ENCODE measurements at places on chromosomes 2 and 18. TPM values are rescaled to one million over a fixed set of nuclear protein-coding genes. Genes with fewer than 3 reads are reported as not detected.

- no peak for DNase-seq
Measured at GRCh38 chr2:57884281-57884680, 162.3 kb upstream of the VRK2 start.

DNA sequence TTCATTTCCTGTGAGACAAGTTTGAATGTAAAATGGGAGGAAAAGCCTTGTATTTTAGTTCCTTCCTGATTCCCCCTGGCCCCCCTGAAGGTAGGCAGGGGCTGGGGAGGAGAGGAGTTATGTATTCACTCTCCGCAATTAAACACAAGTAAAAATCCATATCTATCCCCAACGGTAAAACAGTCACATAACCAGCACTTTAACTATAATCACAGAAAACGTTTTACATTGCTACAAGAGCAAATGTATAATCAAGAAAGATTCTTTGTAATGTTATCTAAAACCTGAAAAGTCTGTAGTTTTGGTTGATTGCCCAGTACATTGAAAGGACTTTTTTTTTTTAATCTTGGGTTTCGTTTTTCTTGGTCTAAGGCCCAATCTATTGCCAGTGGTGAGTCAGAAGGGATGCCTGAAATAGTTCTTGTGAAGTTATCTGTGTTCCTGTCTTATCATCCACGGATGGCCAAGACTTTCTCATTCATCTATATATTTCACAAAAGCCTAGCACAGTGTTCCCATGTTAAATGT, 34.5 kb upstream of the CCNYL1 start:
- peak; percentile 26 for DNase-seq

- no peak for DNase-seq
Measured at GRCh38 chr2:59677158-59677557, 876.3 kb downstream of the BCL11A start.

IL18RAP gene
- total RNA-seq, result not detected

DNA sequence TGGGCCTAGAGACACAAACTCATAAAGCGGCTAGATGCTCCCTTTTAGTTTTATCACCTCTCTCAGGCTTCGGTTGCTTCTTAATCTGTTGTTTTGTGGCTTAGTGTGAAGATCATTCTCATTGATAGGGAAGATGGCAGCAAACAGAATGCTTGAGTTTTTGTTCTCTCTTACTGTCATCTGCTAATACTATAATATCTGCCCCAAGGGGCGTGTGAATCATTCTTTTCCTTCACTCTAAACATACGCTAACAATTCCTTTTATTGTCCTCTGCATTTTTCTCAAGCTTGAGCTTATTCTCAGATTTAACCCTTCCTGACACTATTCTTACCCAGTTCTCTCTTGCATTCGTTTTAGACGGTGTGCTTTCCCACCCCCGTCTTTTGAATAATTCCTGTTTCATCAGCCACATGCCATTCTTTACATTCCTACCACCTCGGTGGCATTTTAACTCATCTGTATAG, 323.9 kb upstream of the NRP2 start:
- no peak for DNase-seq

- DNase-seq, result no peak
Measured at GRCh38 chr2:72990695-72991438, 73.5 kb downstream of the EMX1 start.

- DNase-seq, result peak; percentile 86
Measured at GRCh38 chr2:218387369-218388194, 5.5 kb downstream of the SLC11A1 start.

REEP1 gene
- 0.14 TPM for total RNA-seq

TUBA3E gene
- not detected for total RNA-seq

SPEG gene
- 0.18 TPM for total RNA-seq

DNA sequence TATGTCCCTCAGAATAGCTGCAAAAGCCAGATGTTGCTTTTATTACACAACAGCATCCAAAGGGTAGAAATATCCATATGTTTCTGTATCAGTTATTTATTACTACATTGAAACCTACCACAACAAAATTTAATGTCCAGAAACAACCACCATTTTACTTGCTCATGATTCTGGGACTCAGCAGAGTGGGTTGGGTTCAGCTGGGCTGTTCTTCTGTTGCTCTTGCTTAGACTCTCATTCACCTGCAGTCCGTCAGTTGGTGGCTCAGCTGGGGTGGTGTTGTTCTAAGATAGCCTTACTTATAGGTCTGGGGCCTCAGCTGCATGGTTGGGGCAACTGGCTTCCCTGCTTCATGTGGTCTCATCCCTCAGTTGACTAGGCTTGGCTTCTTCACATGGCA, 21.7 kb downstream of the AQP4 start:
- DNase-seq, result no peak

DNA sequence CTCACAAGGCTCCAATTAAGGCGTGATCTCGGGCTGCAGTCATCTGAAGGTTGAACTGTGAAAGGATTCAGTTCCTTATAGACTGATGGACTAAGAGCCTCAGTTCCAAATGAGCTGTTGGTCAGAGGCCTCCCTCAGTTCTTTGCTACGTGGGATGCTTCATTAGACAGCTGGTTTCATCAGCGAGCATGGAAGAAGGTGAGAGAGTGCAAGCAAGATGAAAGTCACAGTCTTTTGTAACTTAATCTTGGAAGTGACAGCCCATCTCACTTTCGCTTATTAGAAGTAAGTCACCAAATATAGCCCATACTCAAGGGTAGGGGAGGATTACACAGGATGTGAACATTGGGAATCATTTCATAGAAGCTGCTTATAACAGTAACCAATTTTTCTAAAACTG, 26.8 kb downstream of the PPP1CB start:
- DNase-seq, result no peak

RAMP1 gene
- not detected for total RNA-seq

DNA sequence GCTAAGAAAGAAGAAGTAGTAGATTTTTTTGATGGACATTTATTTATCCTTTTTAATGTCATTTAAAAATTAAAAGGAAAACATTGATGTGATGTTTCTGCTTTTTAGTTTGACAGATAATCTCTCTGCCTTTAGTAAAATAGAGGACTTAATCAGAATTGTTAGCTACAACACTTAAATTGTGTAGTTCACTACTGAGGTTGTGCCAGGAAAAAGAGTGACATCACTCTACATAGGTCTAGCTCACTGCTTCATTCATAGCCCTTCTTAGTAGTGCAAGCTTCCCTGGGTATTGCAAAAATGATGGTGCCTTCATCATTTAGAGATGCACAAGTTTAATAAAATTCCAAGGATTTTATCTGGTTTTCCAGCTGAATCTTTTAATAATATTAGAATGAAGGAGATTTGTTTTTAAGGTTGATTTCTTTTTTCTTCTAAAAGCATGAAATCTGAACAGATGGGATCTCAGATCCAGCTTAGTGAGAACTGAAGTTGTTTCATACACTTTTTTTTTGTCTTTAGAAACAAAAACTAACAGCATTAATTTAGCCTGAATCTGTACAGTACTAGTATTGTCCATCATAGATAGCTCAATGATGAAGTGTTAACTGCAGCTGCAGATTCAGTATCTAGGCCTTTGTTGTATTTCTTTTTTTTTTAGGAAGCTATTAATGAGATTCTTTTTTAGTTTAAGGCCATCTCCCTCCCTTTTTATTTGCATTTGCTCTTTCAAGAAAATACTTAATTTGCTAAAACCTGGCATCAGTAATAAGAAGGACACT, 20.6 kb upstream of the TMEFF2 start:
- no peak for DNase-seq

GRCh38 chr2:102297891-102298290, 13.5 kb upstream of the IL1RL1 start:
- DNase-seq, result no peak

- no peak for DNase-seq
Measured at GRCh38 chr2:175003875-175004729, 1.1 kb downstream of the CHN1 start.

GALNT3 gene
- total RNA-seq, result 0.29 TPM

- no peak for DNase-seq
Measured at GRCh38 chr2:3025984-3026383, 351.6 kb downstream of the EIPR1 start.

GRCh38 chr2:192735447-192735846, 540.7 kb upstream of the TMEFF2 start:
- no peak for DNase-seq

GRCh38 chr2:155965415-155966063, 367.0 kb downstream of the NR4A2 start:
- no peak for DNase-seq

- DNase-seq, result no peak
Measured at GRCh38 chr2:239721531-239721930, 303.6 kb downstream of the NDUFA10 start.

- DNase-seq, result peak; percentile 48
Measured at GRCh38 chr2:39717067-39717466, 51.4 kb downstream of the TMEM178A start.

SULT1C2 gene
- total RNA-seq, result 10.1 TPM

TCF7L1 gene
- 0.04 TPM for total RNA-seq

GRCh38 chr2:23584054-23584745, 199.2 kb downstream of the KLHL29 start:
- DNase-seq, result no peak
